T47D (cell line): ENCODE measurements at places on chromosomes 2 and 18.

GRCh38 chr18:22074282-22075070, 94.9 kb upstream of the GATA6 start:
- DNase-seq: no peak

- DNase-seq: no peak
Observed at GRCh38 chr2:127586136-127586535, 50.7 kb downstream of the MYO7B start.

- DNase-seq: no peak
Observed at GRCh38 chr2:38997781-38998180, 108.1 kb downstream of the ARHGEF33 start.

- DNase-seq: peak; percentile 36
Observed at GRCh38 chr2:24076849-24077534, 866 bp upstream of the SF3B6 start.
